T-helper 17 cell (primary cell): ENCODE measurements at places on chromosomes 7 and 10. TPM values are rescaled to one million over a fixed set of nuclear protein-coding genes. Genes with fewer than 3 reads are reported as not detected.

DNA sequence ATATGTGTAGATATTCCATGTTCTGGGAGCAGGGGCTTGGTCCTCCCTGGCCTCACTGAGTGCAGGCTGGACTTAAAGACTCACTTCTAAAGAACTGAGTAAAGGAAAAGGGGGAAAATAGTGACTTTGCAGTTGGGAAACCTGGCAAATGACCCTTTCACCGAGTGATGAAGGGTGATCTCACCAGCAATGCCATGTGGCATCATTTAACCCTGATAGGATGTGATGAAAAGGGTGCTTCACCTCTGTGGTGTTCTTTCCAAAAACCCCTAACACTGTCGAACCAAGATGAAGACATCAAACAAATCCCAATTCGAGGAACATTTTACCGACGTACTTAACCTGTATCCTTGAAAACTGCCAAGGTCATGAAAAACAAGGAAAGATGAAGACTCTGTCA, 71.9 kb downstream of the AOAH start:
- H3K4me3 ChIP-seq: no peak overlapping the region
- H3K27me3 ChIP-seq: peaks cover 6% of the 10 kb centered on the region
- peaks cover 4% of the 10 kb centered on the region for H3K4me1 ChIP-seq
- peaks cover 2% of the 10 kb centered on the region for H3K36me3 ChIP-seq
- no peak for DNase-seq

The UTF1 gene
- total RNA-seq: not detected

DNA sequence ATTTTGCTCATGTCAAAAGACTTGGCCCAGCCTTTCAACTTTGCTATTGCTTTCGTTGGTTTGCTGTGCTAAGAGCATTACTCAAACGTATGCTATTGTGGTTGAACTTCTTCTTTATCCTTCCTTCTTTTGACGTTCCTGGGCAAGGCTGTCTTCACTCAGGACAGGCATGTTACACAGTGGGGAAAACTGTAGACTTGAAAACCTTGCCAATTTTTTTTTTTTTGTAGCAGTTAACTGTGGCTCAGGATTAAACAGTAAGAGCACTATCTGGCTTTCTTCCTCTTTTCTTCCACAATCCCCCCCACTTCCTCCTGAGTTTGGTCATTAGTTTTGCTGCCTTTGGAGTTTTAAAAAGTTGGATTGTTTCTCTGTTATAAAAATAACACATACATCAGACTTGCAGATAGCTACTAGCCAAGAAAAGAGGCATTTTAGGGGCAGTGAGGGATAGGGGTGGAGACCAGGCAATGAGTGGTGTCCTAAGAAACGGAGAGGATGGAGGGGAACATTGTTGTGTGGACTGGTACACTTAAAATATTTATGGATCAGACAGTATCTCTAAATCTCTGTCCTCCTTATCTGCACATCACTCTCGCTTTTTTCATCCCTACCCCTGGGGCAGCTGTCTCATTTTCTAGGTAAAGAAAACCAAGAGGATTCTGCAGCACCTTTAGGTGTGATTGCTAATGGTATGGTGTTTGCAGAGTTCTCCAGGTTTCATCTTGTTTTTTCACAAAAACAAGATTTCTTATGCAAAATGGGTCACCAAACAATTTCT, 181.7 kb downstream of the LRMDA start:
- H3K4me3 ChIP-seq: no peak overlapping the region
- H3K27me3 ChIP-seq: peaks cover 43% of the 10 kb centered on the region
- no peaks in the 10 kb centered on the region for H3K36me3 ChIP-seq
- H3K4me1 ChIP-seq: no peaks in the 10 kb centered on the region
- no peak for DNase-seq
- H3K27ac ChIP-seq: no peak overlapping the region

GRCh38 chr7:90212149-90212495, 582 bp downstream of the STEAP2 start:
- H3K4me1 ChIP-seq: peaks cover 3% of the 10 kb centered on the region
- peaks cover 15% of the 10 kb centered on the region for H3K27me3 ChIP-seq
- no peaks in the 10 kb centered on the region for H3K36me3 ChIP-seq
- no peak overlapping the region for H3K27ac ChIP-seq
- no peak overlapping the region for H3K4me3 ChIP-seq
- DNase-seq: no peak

DNA sequence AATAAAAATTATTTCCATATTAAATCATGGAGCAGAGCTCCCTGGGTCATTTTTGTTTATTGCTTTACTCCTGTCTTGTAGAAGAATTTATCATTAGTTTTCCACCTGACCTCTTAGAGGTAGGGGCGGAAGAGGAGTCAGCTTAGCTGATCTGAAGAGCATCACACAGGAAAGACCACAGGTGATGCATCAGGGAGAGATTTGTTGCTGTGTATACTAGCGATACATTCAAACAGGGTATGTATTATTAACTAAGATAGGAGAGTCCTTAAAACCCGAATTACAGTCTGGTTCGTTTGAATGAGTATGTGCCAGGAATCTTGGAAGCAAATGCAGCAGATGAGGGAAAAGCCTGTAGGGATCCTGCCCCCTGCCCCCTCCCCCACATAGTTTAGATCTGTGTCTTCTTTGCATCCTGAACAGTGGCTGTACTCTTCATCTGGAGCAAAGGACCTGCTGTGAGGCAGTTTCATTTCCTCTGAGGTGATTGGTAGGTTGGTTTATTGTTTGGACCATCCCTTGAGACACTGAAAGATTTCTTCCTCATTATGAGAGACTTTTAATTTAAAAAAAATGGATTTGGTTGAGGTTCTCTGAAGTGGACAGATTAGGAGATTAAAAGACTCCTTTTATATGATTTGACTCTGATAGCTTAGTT, 177.0 kb downstream of the SND1 start:
- peaks cover 11% of the 10 kb centered on the region for H3K4me1 ChIP-seq
- no peak for DNase-seq
- no peak overlapping the region for H3K4me3 ChIP-seq

- H3K4me1 ChIP-seq: peaks cover 5% of the 10 kb centered on the region
- H3K27ac ChIP-seq: no peak overlapping the region
- H3K27me3 ChIP-seq: no peaks in the 10 kb centered on the region
- H3K4me3 ChIP-seq: no peak overlapping the region
- H3K36me3 ChIP-seq: no peaks in the 10 kb centered on the region
These were observed 250.4 kb downstream of the RNLS start for GRCh38 chr10:88332503-88333247.
